Stimulated activated CD4-positive, alpha-beta T cell treated with anti-CD3 and anti-CD28 coated beads, Interleukin-12 subunit alpha, Interleukin-12 subunit beta, amount 100 ng/mL, for 48 hours (primary cell): ENCODE measurements at places on chromosomes 1 and 21.

DNA sequence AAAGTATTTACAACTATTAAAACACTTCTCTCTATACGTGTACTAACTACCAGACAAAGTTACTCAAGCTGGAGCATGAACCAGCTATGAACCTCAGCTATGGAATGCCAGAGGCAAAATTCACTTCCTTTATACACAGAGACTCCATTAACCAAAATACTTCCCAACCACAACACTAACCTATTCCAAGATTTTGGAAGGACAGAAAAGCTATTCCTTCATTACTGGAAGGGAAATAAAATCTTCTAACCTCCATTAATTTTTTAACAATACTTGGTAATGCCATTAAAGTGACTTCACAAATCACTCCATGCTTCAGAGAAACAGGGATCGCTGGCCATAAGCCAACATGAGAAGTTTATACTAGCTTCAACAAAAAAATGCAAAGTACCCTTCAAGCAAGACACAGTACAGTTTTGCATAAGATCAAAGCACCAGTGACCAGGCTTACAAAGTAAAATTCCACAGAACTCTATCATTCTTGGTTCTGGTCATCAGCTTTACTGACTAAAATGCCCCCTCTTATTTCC lies 58.0 kb downstream of the PUM1 start:
- no peak for DNase-seq

DNA sequence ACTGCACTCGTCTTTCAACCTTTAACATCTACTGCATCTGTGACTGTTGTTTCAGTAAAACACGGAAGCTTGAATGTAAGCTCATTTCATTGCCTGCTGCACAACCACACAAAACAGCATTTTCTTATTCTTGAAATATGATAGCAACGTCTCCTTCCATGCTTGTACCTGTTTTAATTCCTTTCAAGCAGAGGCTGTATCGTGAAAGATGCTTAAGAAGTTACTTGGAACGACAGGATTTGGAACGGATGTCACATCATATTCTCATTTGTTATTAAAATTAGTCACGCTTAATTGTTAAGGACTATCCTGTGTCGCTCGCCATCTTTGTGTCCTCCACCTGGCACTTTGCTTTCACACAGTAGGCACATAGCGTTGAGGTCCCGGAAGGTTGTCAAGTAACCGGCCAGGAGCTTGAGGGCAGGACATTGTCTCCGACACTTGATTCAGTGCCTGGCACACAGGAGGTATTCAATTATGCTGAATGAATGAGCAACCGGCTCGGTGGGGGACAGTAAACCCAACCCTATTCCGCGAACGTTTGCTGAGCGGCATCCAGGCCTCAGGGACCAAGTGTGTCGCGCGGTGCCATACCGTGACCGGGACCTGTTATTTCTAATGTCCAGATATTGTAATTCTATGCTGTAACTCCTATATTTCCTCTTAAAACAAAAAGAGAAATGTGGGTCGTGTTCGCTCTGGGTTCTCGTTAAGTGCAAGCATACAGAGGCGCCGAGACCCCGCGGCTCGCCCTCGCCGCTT lies 499 bp upstream of the SH3GLB1 start:
- no peak for DNase-seq

GRCh38 chr1:184388319-184388889 lies 1.6 kb downstream of the C1orf21 start:
- DNase-seq, result no peak

DNA sequence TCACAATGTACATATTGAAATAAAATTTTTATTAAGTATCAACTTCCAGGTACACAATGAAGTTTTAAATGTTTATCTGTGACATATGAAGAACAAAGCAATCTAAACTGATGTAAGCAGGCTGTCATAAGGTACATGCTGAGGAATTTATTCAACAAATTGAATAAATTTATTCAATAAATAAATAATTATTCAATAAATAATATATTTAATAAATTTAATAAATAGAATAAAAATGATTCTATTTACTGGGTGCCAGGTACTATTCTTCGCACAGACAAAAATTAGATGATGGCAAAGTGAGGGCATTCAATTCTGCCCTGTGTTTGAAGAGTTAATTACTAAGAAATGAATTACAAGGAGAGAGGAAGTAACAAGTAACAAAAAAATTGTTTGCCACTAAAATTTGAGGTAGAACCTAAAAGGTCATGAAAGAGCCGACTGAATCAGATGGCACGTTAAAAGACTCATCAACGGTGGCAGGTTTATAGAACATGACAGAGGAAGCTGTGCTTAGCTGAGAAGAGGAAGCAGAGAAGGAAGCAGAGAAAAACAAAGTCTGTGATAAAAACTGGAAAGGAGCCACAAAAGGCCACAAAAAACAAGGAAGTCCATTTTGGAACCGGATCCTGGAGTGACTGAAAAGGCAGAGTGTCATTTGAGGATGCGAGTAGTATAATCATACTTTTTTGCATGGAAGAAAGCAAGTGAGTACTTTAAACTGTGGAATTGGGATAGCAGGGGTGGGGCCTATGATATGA lies 2.2 kb upstream of the USP24 start:
- no peak for DNase-seq

DNA sequence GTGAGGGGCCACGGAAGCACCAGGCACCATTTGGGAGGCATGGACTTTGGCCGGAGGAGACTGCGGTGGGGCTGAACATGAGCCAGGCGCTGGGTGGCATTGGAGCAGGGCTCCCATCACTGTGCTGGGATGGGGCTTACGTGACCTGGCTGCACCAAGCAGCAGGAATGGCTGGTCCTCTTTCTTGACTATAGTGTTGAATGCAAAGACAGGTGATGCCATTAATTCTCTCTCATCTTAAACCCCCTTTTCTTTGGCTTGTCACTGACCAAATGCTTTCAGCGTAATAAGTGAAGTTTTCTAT lies 447.9 kb downstream of the CAMTA1 start:
- no peak for DNase-seq

GRCh38 chr1:198588845-198589244 lies 48.4 kb upstream of the ATP6V1G3 start:
- DNase-seq, result no peak

DNA sequence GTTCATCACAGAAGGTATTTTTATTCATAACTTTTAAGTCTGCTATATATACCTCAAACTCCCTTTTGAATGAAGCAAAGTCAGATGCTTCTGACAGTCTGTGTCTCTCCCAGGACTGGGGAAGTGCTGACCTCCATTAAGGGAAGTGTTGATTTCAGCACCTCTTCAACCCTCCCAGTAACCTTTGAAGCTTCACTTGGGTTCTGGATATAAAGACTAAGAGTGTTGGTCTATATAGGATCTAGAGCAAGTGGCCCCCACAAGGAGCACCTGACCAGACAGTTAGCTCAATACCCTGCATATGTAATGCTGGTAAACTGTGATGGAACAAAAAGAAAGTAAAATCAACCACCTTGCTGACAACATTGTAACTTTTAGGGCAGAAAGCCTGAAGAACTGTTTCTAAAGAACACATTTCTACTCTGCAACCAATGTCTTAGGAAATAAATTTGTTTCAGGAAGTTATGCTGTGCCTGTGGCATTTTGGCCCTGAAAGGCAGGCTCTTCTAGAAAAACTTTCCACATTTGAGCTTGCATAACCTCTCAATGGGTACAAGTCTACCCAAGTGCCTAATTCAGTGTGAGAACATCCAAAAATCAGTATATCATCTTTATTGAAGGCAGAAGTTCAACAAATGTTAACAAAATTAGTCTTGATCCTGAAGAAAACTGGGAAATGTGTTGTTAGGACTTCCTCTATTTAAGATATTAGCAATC lies 865 bp upstream of the PTPN22 start:
- no peak for DNase-seq

DNA sequence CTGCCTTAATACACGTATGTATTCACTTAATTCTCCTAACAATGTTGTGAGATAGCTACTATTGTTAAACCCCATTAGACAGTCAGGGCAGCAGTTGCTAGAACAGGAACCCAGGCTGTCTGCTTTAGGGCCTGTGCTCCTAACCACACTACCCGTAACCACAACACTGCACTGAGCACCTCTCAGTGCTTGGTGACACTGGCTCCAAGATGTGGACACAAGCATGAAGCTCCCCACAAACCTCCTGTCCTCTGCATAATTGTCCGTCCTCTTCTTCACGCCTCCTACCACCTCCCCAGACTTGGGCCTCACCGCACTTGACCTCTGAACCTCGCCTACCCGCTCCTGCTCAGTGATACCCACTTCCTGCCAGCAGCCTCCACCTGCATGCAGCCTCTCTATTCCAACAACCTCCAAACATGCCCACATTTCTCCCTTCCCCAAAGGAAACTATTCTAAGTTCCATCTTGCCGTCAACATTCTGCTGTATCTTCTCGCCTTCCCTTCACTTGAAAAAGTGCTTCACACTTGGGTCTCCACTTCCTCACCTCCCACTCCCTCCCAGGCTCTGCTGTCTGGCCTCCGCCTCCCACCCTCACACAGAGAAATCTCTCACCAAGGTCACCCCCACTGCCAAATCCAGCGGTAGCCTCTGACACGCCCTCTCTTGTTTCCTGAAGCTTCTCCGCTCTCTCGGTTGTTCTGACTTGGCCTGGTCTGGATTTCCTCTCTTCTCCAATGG lies 14.6 kb upstream of the AHDC1 start:
- no peak for DNase-seq

DNA sequence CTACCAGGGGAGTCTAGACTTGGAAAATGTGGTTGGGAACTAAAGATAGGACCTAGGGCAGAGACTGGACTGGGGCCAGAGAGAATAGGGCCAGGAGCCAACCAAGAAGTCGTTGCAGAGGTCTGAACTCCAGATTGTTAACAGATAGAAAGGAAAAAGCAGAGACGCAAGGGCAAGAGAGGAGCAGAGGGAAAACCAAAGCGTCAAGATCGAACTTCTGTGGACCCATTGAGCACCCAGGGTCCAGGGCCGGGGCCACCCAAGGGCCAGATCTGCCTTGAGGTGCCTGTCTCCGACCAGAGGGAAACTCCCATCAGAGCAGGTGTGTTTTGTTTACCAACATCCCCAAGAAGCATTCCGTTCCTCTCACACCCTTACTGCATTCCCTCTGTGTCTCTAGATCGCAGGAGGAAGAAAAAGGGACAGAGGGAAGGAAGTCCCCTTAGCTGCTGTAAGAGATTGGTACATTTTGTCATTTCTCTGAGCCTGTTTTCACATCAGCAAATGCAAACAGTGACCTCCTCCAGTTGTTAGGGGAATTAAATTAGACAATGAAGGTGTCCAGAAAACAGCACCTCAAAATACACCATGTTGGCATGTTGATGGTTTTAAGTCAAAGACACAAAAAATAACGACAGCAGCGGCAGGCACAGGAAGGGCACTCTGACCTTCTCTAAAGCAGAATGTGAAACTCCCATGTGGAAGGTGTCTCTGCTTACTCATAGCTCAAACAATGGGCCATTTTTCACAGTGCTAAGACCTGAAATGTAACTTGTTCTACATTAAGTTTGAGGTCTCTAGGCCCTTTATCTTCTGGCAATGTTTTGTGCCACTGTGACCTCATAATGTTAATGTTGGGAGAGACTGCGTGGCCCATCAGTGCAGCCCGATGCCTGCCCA lies 105.8 kb upstream of the RAB4A start:
- DNase-seq, result no peak

DNA sequence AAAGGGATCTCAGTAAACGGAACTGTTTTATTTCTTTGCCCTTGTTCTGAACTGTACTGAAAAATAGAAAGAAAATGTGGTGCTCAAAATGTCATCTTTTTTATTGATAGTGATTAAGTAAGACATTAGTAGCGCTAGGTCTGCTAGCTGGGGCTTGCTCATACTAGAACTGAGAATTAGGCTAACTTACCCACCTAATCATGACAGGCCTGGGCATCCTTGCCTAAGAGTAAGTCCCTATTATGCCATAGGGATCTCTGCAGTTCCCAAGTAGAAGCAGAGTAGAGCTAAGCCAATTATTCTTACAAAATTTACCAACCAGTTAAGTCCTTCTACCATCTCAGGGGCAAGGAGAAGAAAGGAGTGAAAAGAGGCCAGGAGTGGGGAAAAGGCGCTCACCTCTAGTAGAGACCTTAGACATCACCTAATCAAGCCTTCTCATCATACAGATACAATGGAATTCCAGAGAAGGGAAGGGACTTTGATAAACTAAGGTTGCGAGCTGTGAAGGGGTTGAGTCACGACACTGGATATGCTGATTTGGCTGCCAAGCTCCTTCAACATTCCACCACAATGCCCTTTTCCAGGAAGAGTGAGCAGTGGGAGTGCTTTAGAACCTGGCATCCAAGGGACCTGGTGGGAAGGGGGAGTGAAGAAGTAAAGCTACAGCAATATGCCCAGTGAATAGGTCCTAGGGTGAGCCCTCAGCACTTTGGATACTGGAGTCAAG lies 27.7 kb upstream of the RPTN start:
- DNase-seq, result no peak

GRCh38 chr1:2330519-2331199 lies 60.7 kb downstream of the MORN1 start:
- DNase-seq, result no peak
